Ecto neural progenitor cell (in vitro differentiated cells): ENCODE measurements at places on chromosomes 12 and 14.

DNA sequence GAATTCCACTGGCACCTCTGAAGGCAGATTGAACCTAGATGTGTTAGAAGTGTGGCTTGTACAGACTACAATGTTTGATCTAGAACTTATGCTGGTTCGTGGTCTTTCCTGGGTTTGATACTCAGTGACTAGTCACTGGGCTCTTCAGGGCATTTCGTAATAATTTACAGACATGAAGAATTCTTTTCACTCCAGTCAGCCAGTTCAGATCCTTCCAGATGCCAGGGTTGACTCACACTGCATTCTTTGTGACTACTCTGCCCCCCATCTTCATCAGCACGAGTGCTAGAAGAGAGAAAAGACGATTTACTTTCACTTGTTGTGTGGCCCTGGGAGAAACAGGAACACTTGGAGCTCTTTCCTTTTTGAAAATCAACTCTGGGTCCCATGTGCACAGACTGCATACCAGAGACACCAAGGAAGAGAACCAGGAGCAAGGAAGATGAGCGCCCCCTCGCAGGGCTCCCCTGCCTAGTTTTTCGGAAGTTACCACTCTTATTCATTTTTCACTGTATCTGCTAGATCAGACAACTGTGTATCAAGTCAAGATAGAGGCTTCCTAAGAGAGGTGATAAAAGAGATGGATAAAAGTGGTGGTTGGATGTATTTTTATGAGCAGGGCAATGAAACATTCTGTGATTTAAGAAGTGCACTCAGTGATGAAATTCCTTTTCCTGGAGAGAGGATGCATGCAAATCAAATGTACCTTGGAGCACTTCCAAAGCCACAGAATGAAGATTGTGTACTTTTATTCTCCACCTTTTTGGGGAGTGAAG, 33.5 kb upstream of the EVL start:
- DNase-seq = no peak

DNA sequence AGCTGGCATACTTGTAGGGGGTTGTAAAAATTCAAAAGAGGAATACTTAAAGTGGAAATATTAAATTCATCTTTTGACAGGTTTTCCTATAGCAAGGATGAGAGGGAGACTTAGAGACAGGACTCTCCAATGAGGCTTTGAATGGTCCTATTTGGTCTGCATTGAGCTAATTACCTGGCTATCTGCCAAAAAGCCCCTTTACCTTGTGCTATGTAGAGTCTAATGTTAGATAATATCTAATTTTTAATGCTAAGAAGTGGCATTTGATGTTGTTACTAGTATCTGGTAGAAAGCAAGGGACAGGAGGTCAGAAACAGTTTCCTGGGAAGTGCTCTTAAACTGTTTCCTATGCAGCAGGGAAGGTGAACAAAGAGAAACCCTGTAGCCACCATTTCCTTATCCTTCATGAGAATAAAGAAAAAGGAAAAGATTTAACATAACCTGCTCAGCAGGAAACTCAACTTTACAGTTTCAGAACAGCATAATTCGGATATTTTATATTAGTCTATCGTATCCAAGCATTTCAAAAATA, 550.0 kb downstream of the SOX5 start:
- no peak for DNase-seq

GRCh38 chr14:76826122-76826521, at the start of gene LRRC74A:
Gene LRRC74A (plus strand): TSS chr14:76826408. CDS start chr14:76826698, 290 bp downstream.
- DNase-seq = no peak

GRCh38 chr14:89461256-89461655, 44.2 kb upstream of the FOXN3 start:
- no peak for DNase-seq

DNA sequence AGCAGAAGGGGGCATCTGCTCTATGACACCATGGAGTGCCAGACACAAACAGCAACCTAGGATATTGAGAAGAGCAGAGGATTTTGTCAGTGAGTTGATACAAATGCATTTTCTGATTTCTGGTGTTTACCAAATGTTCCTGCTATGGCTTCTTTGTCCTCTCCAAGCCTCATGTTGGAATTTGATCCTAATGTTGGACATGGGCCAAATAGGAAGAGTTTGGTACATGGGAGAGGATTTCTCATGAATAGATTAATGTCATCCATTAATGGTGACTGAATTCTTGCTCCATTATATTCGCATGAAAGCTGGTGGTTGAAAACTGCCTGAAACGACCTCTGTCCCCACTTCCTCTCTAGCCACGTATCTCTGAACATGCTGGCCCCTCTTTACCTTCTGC, 1002.2 kb upstream of the FLRT2 start:
- no peak for DNase-seq

DNA sequence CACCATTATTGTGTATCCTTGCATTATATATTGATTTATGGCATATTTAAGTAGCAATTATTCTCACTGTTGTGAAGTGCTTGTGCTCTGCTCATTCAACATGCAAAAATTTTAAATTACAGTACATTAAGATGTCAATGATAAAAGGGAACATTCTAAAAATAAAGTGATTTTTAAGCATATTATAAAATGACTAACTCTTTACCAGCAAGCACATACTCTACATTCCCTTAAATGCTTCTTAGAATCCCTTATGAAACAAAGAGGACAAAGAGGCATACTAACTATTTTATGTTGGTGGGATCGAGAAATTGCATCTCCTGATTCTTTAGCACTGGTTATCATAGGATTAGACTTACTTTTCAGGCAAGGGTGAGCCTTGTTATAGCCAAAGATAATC, 46.6 kb upstream of the ZDHHC17 start:
- DNase-seq = no peak

GRCh38 chr12:66280561-66280960, 21.7 kb upstream of the HELB start:
- DNase-seq = no peak

GRCh38 chr14:28677381-28677780, 89.2 kb upstream of the FOXG1 start:
- DNase-seq = no peak

GRCh38 chr14:99038431-99038820, 233.6 kb downstream of the BCL11B start:
- no peak for DNase-seq

DNA sequence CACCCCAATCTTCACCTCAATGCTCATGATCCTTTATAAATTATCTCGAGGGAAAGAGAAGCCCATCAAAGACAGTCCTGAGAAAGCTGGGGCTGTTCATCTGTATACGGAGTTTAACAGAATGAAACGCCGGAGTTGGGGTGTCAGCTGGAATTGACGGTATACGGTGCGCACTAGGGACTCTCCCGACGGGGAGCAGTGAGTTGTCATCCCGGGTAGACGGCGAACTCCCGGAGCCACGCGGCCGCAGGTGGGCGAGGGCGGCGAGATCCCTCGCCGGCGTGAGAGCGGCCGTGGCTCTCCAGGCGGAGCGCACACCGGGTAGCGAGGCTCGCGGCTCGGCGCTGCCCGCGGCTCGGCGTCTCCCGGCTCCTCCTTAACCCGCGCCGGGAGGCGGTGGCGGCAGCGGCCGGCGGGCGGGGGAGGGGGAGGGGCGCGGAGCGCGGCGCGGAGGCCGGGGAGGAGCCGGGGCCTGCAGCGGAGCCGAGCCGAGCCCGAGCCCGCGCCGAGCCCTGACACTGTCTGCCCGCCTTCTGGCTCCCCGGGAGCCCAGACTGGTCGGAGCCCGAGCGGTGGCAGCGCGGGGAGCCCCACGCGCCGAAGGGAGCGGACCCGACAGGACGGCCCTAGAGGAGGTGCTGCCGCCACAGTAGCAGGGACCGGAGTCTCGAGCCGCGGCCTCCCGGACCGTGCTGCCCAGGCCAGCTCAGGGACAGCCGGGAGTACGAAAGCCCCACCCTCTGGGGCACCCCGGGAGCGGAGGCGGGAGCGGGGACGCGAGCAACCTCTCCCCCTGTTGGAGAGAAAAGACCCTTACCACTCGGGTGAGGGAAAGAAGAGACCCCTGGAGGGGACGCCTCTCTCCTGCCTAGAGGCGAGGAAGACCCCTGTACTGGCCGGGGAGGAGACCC, at the start of gene FOXJ2:
TSS of gene FOXJ2 (plus strand) at position 475 of the 911 bp plus-strand sequence. CDS start 7,117 bp downstream, outside the sequence.
- peak; percentile 92 for DNase-seq

- DNase-seq = no peak
Measured at GRCh38 chr12:13101821-13102375, 1.6 kb downstream of the GSG1 start.

- no peak for DNase-seq
Measured at GRCh38 chr12:57165741-57166140, 18.3 kb upstream of the LRP1-AS start.

DNA sequence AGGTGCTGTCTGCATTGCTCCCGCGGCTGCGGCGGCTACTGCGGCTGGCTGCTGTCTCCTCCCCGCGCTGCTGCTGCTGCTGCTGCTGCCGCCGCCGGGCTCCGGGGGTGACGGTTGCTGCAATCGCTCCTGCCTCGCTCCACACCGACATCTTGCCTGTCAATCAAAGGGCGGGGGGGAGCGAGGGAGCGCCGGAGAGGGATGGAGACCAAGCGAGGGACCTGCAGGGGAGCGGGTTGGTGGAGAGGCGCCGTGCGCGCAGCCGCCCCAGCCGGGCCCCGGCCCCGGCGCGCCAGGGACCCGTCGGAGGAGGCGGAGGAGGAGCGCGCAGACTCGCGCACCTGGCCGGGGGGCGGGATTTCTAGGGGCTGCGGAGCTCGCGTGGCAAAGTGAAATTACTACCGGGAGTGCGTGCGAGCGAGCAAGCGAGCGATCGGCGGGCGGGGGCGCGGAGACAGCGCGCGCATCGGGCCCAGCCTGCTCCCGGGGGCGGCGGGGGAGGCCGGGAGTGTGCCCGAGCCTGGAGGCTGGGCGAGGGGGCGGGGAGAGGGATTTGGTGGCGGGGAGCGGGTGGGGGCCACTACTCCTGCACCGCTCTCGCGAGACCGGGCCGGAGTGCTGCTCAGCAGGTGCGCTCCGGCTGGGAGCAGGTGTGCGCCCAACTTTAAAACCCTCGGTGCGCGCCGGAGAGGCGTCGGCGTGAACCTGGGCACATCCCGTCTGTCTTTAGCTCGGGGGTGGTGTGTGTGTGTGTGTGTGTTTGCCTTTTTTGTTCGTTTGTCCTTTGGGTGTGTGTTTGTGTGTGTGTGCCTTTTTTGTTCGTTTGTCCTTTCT, at the start of gene KSR2:
TSS of gene KSR2 (minus strand) at position 165 of the 834 bp plus-strand sequence. CDS start 735 bp downstream, outside the sequence.
- peak; percentile 94 for DNase-seq

DNA sequence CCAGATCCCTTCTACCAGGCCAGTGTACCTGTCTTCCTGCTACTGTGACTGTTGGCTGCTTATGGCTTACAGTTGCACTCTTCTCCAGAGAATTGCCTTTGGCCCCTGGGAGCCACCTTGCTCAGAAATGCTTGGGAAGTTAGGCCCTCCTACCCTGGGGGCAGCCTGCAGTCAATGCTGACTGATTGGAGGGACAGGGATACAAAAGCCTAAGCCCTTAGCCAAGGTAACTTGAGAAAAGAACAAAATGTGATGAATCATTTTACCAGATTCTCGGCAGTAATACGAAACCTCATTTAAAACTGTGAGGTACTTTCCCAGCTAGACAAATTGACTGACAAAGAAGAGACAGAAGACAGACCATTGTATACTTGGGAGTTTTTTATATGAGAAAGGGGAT, 47.3 kb downstream of the PTCSC3 start:
- DNase-seq = no peak

GRCh38 chr14:22865424-22866405, 5.8 kb upstream of the LRP10 start:
- DNase-seq = no peak

DNA sequence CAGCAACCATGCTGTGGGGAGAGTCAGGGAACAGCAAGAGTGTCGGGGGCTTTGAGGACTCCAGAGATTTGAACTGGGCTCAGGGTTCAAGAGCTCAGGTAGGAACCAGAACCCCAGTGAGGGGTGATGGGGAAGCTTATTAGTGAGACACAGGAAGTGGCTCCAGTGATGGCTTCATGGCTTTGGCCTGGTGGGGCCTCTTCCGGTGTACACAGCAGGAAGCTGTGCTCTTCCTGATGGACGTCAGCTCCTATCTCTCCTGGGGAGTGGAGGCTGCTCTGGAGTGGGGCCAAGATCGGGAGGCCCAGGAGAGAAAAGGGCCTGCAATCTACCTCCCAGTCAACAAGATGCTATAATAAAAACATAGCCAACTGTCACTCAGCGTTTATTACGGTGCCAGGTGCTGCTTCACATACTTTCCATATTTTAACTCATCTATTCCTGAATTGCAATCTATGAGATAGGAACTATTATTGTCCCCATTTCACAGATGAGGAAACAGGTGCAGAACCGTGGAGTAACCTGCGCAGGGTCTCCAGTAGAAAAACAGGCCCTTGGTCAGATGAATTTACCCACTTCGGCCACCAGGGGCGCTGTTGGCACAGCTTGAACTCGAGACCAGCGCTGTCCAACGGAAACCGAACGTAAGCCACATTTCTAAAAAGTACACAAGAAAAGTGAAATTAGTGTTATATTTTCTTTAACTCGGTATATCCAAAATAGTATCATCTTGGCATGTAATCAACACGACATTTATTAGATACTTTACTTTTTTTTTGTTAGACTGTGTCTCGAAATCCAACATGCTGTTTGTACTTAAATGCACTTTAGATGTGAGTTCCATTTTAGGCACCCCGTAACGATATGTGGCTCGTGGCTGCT, 63.6 kb upstream of the DLK1 start:
- DNase-seq = peak; percentile 79

- DNase-seq = no peak
Measured at GRCh38 chr12:62799766-62800406, 135.1 kb downstream of the PPM1H start.

- no peak for DNase-seq
Measured at GRCh38 chr12:88179436-88180014, 37.4 kb downstream of the TMTC3 start.

DNA sequence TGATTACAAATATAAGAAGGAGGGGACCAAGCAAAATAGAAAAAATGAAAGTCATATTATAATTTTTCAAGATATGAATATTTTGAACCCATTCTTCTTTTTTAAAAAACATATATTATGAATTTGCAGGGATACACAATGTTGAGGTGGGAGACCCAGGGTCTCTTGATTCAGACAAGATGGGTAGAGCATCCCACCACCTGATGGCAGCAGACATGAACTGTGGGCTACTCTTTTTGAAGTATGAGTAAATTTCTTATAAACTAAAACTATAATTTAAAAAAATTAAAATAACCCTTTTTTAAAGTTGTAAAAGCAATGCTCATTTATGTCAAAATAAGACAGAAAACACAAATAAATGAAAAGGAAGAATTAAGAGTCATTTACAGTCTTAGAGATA, 202.7 kb upstream of the PRICKLE1 start:
- DNase-seq = no peak

- no peak for DNase-seq
Measured at GRCh38 chr12:5416571-5416970, 15.3 kb upstream of the NTF3 start.

- DNase-seq = no peak
Measured at GRCh38 chr12:45498645-45499044, 230.9 kb upstream of the ARID2 start.
